Right ventricle myocardium inferior (tissue), 1 donor: ENCODE measurements at places on chromosomes 2 and 18. TPM values are rescaled to one million over a fixed set of nuclear protein-coding genes. Genes with fewer than 3 reads are reported as not detected.

C2orf72 gene
- 0.16 TPM for total RNA-seq

FNDC4 gene
- 2.9 TPM for total RNA-seq

HOXD1 gene
- total RNA-seq: not detected

LDLRAD4 gene
- 29.6 TPM for total RNA-seq

GRCh38 chr2:237156031-237156856 lies 70.6 kb downstream of the COPS8 start:
- peak; percentile 69 for DNase-seq

TANC1 gene
- 62.4 TPM for total RNA-seq

DNA sequence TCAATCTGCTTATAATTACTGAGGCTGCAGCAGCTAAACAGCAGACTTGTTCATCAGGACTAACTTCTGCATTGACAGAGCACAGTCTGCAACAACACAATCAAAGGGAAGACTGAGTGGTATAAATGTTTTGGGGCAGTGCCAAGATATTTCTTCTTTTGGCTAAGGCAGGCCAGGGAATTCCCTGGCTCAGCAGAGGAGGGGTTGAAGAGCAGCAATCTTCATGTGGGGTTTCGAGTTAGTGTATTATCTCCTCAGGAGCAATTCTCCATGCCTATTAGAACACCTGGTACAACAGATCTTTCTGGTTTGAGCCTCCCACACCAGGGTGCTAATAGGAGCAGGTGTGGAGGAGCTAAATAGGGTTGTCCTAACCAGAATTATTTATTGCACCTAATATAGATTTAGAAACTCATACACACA lies 103.0 kb upstream of the STK17B start:
- no peak for DNase-seq
